NCI-H2029 (cell line): ENCODE measurements at places on chromosomes 16 and 17.

DNA sequence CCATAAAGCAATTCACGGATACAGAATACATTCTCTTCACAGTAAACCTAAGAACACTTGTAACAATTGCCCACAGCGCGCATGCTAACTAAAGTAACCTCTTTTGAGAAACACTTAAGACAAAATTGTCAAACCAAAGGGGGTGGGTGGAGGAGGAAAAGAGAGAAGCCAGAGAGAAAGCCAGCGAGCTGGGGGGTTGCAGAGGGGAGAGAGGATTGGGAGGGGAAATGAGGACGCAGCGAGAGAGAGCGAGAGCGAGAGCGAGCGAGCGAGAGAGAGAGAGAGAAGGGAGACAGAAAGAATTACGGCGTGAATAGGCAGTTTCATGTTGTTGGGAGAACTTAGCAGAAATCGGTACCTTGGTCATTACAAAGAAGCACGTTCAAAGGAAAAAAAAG, 1.6 kb upstream of the HOXB7 start:
- DNase-seq, result peak; percentile 68

DNA sequence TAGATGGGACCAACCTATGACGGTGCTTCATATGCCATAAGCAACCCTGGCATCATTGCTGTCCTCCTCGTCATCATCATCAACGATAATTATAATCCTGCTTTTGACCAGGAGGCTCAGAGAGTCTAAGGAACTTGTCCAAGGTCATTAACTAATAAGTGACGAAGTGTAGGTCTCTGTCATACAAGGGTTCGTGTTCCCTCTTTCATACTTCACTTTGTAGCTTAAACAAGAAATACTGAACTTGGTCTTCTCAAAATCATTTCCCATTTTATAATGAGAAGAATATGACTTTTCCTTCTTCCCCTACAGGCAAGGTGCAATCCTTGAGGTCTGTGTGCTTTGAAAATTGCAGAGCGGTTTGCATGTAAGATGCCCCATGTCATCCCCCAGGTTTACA, 31.2 kb upstream of the PIK3R6 start:
- no peak for DNase-seq

GRCh38 chr16:23502466-23502865, 7.8 kb downstream of the GGA2 start:
- DNase-seq, result no peak

DNA sequence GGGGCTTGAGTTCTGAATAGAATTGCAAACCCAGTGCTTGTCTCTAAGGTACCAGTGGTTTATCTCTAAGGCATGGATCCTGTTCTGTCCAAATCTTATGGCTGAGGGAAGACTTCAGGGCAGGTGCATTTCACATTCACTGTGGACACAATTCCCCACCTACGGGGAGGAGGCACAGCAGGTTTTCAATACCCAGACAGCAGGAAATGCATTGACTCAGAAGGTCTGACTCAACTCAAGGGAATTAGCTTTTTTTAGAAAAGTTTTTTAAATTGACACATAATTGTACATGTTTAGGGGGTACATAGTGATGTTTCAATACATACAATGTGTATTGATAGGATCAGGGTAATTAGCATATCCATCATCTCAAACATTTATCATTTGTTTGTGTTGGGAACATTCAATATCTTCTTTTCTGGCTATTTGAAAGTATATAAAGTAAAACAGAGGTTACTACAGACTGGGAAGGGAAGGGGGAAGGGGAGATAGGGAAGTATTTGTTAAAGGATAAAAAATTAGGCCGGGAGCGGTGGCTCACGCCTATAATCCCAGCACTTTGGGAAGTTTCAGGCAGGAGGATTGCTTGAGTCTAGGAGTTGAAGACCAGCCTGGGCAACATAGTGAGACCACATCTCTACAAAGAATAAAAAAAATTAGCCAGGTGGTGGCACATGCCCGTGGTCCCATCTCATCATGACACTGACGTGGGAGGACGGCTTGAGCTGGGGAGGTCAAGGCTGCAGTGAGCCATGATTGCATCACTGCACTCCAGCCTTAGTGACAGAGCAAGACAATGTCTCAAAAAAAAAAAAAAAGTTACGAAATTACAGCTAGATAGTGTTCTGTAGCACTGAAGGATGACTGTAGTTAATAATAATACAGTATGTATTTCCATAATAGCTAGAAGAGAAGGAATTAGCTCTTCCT, 54.9 kb downstream of the RGS9 start:
- DNase-seq, result no peak
